ENCODE measurements at places on chromosomes 4 and X. TPM values are rescaled to one million over a fixed set of nuclear protein-coding genes. Genes with fewer than 3 reads are reported as not detected.

Gene NXF2B
- polyA plus RNA-seq, result not detected

Gene EVC
- 18.1 TPM for polyA plus RNA-seq

Gene UGT2A3
- polyA plus RNA-seq, result 0.12 TPM

Gene ZNF182
- 5.4 TPM for polyA plus RNA-seq

DNA sequence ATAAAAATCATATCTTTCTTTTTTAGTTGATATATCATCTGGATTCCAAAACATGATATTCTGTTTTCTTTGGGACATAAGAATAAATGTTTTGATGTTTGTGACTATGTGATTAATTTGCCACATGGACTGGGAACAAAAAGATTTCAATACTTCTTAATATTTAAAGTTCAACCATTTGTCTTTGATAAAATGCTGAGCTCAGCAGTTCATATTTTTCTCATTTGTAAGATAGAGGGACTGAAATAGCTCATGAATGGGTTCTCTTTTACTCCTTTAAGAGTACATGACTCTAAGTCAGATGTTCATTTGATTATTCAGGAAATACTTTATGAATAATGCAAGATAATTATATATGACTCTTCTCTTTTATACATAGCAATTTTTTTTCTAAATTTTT lies 205.9 kb upstream of the FAM47A start:
- DNase-seq, result no peak

Gene CLDN22
- 0.21 TPM for polyA plus RNA-seq

Gene CXCR3
- polyA plus RNA-seq, result 0.23 TPM

Gene SLC6A14
- polyA plus RNA-seq, result not detected

- DNase-seq, result peak; percentile 89
These were observed 22.4 kb downstream of the FAT1 start for GRCh38 chr4:186701273-186701672.

DNA sequence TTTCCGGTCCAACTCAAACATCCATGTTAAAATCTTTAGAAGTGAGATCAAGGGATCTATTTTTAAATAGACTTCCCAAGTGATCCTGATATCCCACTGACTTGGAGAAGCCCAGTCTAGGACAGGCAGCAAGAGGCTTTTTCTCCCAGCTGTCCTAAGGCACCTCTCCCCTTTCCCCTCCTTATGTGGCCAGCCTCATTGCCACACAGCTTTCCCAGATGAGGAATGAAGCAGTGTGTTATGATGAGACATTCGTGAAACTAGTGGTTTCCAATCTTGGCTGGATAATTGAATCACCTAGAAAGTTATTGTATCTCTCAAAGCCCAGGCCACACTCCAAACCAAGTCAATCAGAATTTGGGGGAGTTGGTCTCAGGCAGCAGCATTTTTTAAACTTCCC lies 16.8 kb upstream of the HSD17B13 start:
- no peak for DNase-seq

- no peak for DNase-seq
These were observed 236.3 kb downstream of the PCDH10 start for GRCh38 chr4:133385161-133385954.

- no peak for DNase-seq
These were observed 90.7 kb upstream of the SORBS2 start for GRCh38 chr4:185902654-185903053.

GRCh38 chr4:13207226-13207625 lies 276.9 kb downstream of the RAB28 start:
- no peak for DNase-seq

Gene APLN
- polyA plus RNA-seq, result 16.7 TPM

DNA sequence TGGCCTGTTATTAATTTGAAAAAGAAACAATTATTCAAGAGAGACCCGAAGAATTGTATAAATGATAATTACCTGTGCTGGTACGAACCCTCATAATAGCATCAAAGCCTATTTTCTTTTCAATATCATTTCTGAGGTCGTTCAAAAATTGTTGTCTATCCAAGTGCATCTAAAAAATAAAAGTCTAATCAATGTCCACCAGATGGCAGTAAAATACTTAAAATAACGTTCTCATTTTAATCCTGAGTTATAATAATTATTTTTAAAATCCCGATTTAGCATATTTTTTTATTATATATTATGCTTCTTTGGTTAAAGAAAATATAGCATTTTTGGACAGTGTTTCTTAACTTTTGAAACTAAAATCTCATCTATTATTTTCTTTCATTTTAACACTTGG lies 55.7 kb downstream of the METTL14 start:
- DNase-seq, result no peak

DNA sequence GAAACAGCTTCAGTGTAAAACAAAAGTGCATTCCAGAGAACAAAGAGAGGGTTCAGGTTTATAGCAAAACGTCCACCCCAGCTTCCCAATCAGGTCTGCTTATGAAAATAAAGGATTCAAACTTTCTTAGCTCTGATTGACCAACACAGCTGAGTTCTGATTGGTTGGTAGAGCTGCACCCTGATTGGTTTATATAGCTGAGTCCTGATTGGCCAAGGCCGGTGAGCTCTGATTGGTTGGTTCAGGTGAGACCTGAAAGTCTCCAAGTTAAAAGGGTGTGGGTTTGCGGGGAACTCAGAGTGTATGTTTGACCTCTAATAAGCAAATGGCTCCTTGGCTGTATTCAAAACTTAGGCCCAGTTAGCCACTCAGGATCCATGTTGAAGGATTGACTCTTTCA lies 20.9 kb downstream of the CLRN2 start:
- DNase-seq, result no peak

Gene KIT
- 8.4 TPM for polyA plus RNA-seq

- DNase-seq, result peak; percentile 60
These were observed 1.8 kb downstream of the TLL1 start for GRCh38 chr4:165874791-165875371.

DNA sequence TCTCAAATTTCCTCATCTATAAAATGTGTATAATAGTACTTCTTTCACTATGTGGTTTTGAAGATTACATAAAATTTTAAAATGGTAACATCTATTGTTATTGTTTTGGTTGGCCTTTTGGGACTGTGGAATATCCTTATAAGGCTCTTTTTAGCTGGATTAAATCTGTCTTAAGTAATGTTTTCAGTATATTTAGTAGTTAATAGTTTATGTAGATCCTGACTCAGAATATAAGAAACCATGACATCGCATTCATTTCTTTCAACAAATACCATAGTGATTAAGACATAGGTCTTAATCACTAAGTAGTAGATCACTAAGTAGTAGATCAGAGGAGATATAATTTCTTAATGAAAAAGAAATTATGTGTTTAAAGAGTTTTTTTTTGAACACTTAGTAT lies 48.5 kb downstream of the MRPL1 start:
- no peak for DNase-seq

- DNase-seq, result no peak
These were observed 843 bp downstream of the RPL34 start for GRCh38 chr4:108620933-108621905.

Gene CNGA1
- polyA plus RNA-seq, result 0.26 TPM

- DNase-seq, result peak; percentile 7
These were observed 79.9 kb upstream of the ATOH1 start for GRCh38 chr4:93748373-93749291.

DNA sequence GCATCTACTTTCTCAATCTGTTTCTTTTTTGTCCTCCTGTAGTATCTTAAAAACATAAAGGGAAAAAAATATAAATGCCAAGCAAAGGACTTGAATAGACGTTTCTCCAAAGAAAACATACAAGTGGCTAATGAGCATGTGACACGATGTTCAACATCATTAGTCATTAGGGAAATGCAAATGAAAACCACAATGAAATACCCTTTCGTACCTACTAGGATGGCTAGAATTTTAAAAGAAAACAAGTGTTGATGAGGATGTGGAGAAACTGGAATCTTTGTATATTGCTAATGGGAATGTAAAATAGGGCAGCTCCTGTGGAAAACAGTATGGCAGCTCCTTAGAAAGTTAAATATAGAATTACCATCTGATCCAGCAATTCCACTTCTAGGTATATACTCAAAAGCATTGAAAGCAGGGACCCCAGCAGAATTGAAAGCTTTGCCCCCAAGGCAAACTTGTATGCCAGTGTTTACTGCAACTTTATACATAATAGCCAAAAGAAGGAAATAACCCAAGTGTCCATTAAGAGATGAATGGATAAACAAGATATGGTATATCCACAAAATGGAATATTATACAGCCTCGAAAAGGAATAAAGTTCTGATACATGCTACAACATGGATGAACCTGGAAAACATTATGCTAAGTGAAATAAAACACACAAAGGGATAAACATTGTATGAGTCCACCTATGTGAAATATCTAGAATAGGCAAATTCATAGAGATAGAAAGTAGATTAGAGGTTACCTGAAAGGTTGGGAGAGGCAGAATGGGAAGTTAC lies 138.3 kb downstream of the SH3KBP1 start:
- DNase-seq, result no peak

Gene TGIF2LX
- polyA plus RNA-seq, result not detected

DNA sequence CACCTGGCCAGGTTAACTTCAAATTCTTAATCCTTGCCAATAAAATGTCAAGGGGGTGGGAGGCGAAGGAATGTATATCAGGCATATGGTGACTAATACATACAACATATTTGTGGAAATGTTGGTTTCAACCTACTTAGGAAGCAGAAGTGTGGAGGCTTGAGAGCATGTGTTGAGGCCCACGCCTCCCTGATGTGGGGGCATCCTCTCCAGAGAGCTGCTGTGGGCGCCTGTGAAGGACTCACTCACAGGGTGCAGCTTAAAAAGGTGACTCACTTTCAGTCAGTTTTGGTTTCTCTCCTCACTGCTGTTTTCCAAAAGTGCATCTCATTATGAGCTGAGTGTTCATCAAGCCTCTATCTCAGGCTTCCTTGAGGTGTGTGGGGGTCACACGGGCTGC lies 27.5 kb downstream of the LNX1 start:
- DNase-seq, result no peak

DNA sequence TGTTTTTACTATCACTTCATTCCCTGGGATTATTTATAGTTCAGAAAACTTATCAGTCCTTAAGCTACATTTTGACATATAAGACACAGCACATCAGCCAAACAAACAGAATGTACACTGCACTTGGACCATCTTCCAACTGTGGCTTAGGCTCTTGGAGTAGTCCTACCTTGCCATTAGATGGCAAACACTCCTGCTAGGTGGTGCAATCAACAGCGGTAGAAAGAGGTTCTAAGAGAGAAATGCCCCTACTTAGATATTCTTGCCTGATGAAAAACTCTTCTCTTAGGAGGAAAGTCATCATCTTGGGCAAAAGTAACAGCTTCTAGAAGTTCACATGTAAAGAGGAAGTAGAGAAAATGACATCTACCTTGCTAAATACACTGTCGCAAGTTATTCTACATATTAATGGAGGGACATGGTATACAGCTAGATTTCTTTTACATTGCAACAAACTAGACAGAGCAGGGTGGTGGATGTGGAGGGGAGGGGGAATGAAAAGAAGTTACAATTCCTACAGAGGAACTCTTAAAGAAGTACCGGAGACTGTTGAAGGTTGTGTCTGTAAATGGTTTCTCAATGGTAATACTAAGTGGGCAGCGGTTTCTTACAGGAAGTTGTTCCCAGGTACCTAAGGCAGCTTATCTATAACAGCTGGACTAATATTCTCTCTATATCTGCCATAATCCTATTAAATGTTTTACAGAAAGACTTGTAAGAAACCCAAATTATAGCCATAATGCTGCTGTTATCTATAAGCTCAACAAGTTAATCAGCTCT lies 8.1 kb upstream of the STPG2 start:
- no peak for DNase-seq

DNA sequence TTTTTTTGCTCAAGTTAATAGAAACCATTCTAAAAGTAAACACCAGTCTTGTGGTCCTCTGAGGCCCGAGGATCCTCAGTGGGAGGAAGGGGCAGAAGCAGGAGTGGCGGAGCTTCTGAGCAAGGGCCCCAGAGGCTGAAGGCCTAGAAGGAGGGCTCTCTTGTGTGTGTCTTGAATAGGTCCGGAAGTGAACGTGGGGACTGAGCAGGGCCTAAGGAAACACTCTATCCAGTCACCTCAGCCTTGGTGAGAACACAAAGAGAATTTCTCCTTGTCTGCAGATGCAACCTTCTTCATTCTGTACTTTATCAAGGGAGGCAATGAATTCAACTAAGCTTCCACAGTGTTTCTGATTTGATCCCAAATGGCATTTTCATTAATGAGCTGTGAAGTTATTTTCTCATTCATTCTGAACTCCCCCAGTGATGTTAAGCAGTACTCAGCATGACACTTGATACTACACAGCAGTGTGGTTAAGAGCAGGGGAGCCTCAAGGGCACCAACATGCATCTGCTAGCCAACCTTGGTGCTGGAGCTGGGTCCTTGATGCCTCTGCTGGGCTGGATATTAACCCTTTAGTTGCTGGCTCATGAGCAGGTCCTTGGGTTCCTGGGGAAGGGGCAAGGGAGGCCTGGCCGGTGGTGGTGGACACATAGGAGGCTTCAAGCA lies 64.7 kb downstream of the RBM47 start:
- no peak for DNase-seq

- DNase-seq, result no peak
These were observed 896.1 kb upstream of the LCORL start for GRCh38 chr4:18917689-18918088.

- no peak for DNase-seq
These were observed 92.1 kb downstream of the CEP135 start for GRCh38 chr4:56040842-56041241.

GRCh38 chrX:71652405-71652804 lies 14.9 kb upstream of the LOC101059915 start:
- peak; percentile 63 for DNase-seq

Gene GBA3
- 4.8 TPM for polyA plus RNA-seq

- DNase-seq, result peak; percentile 59
These were observed 1.9 kb downstream of the SHOX start for GRCh38 chrX:632366-633042.

Gene NAP1L3
- 11.4 TPM for polyA plus RNA-seq
